ENCODE measurements at places on chromosomes 2 and 18.

DNA sequence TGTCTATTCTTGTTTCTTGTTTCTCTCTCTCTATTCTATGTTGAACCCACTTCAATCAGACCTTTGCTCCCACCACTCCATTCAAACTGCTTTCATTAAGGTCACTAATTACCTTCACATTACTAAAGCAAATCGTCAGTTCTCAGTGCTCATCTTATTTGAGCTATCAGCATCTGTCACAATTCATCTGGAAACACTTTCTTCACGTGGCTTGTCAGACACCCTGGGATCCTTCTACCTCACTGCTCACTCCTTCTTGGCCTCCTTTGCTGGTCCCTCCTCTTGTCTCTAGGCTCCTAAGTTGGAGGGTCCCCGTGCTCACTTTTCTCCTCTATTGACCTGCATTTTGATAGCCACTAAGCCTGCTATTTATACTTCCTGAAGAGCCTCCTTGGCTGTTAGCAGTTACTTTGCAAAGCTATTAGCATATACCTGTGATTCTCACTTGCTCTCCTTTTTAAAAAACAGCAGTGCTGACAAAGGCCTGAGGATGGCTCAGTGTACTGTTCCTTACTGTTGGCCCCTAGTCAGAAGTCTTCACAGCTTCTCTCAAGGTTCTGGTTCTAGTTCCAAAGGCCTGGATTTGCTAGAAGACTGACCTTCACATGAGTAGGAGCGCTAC, 80.2 kb downstream of the PLEKHM3 start:
- DNase-seq, result no peak

DNA sequence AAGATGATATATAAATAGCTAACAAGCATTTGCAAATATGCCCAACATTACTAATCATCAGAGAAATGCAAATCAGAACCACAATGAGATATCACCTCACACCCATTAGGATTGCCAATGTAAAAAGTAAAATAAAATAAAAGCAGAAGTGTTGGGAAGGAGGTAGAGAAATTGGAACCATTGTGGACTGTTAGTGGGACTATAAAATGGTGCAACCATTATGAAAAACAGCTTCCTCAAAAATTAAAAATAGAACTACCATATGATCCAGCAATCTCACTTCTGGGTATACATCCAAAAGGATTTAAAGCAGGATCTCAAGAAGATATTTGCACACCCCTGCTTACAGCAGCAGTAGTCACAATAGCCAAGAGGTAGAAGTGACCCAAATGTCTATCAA, 99.8 kb upstream of the DAPL1 start:
- no peak for DNase-seq

GRCh38 chr2:79387431-79387830, 125.4 kb upstream of the CTNNA2 start:
- DNase-seq, result no peak

DNA sequence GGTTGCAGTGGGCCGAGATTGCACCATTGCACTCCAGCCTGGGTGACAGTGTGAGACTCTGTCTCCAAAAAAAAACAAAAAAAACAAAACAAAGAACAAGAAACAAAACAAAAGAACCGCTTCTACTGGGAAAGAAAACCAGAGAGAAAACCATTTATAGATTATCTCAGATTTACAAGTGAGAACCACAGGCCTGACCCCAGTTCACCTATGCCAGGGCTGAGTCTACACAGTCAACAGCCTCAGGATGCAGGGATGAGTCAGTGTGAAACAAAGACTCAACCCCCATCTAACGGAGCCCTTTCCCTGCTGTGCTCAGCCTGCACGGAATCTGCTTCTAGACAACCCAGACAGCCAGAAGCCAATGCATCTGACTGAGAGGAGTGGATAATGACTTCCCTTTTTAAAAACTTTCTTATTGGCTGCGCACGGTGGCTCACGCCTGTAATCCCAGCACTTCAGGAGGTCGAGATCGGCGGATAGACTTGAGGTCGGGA, 25.5 kb upstream of the YWHAQ start:
- no peak for DNase-seq

DNA sequence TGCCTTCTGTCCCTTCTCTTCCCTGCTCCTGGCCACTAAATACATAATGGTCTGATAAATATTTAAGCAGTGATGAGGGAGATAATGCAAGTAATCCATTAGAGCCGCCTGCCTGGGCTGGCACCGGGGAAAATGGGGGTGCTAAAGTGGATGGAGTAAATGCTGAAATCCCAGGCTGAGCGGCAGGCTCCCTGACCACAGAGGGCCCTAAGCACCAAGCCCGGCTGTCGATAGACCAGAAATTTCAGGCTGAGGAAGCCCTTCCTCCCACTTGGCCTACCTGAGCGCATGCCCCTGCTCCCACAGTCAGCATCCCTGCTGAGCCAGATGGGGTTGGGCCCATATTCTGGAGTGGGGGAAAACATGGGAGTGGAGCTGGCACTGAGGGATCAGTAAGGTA, 197.5 kb upstream of the SKOR2 start:
- no peak for DNase-seq

- peak; percentile 2 for DNase-seq
These were observed 60.1 kb downstream of the ATP8B1 start for GRCh38 chr18:57743008-57743407.
